Vagina (tissue), 2 donors: ENCODE measurements at places on chromosomes 6 and 20.

DNA sequence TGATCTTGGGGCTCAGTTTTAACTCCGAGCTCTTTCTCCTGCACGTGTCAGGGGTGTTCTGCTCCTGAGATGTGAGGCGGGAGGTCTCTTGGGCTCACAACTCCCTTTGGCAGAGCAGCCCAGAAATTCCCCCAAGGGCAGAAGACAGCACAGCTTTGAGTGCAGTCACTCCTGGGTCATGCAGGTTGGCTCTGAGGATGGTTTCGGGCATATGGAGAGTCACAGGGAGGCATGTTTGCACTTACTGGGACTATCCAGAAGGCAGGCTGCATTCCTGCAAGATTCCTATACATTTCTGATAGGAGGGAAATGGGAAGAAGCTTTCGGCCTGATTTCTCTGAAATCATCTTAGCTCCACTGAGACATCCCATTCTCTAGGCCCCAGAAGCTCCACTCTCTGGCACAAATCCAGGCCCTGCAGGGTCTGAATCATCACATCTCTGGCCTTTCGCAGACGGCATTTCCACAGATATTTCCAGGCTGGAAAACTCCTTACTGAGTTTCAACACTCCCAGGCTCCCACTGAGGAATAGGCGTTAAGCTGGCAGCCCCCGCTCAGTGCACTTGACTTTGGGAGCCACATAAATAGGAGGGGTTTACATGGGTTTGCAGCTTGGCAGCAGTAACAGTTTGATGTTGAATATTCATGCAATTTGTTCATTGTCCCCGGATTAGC is 39.7 kb downstream of the AGPAT4 start:
- H3K4me1 ChIP-seq: peaks cover 18% of the 10 kb centered on the region
- no peak overlapping the region for H3K4me3 ChIP-seq
- H3K27me3 ChIP-seq: no peaks in the 10 kb centered on the region
- peak overlapping the region; percentile 45 for H3K27ac ChIP-seq
- DNase-seq: no peak

- no peak overlapping the region for H3K4me3 ChIP-seq
- no peaks in the 10 kb centered on the region for H3K36me3 ChIP-seq
- H3K27ac ChIP-seq: no peak overlapping the region
- no peaks in the 10 kb centered on the region for H3K4me1 ChIP-seq
- no peaks in the 10 kb centered on the region for H3K27me3 ChIP-seq
- DNase-seq: no peak
These were observed 77.3 kb downstream of the RAMACL start for GRCh38 chr6:166509193-166509592.

DNA sequence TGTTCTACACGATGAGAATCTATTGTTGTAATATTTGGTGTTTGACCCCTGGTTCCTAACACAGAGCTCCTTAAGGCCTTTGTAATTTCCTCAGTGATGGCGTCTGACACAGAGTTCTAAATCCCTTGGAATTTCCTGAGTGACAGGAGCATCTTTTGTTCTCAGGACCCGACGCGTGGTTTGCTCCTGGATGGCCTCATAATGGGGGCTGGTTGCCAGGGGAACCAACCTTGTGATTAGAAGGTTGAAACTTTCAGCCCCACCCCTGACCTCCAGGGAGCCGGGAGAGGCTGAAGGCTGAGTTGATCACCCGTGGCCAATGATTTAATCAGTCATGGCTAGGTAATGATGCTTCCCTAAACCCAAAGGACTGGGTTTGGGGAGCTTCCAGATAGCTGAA is 20.5 kb upstream of the ZNF133 start:
- H3K4me3 ChIP-seq: no peak overlapping the region
- no peak overlapping the region for H3K27ac ChIP-seq
- no peaks in the 10 kb centered on the region for H3K4me1 ChIP-seq
- H3K36me3 ChIP-seq: no peaks in the 10 kb centered on the region

- peaks cover 9% of the 10 kb centered on the region for H3K4me1 ChIP-seq
- no peaks in the 10 kb centered on the region for H3K27me3 ChIP-seq
- no peak overlapping the region for H3K4me3 ChIP-seq
- DNase-seq: no peak
- H3K27ac ChIP-seq: peak overlapping the region; percentile 62
These were observed 136.4 kb upstream of the PLCB4 start for GRCh38 chr20:8932192-8933165.

DNA sequence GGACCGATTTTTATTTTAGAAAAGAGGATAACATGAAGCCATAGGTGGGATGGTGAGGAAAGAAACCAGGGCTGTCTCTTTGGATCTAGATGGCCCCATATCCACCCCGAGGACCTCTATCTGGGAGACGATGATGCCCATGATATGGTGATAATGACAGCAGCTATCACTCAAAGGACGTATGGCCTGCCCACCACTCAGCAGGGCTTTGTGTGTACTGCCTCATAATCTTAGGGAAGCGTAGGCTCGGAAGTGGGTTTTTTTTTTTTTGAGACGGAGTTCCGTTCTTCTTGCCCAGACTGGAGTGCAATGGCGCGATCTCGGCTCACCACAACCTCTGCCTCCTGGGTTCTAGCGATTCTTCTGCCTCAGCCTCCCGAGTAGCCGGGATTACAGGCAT is 8.2 kb upstream of the TAF8 start:
- H3K36me3 ChIP-seq: no peaks in the 10 kb centered on the region
- H3K4me1 ChIP-seq: peaks cover 83% of the 10 kb centered on the region
- H3K27me3 ChIP-seq: no peaks in the 10 kb centered on the region
- no peak overlapping the region for H3K4me3 ChIP-seq
- DNase-seq: no peak

- no peaks in the 10 kb centered on the region for H3K36me3 ChIP-seq
- H3K27me3 ChIP-seq: no peaks in the 10 kb centered on the region
- H3K27ac ChIP-seq: no peak overlapping the region
- no peak overlapping the region for H3K4me3 ChIP-seq
These were observed 80.5 kb upstream of the SGK1 start for GRCh38 chr6:134398453-134398852.

- no peaks in the 10 kb centered on the region for H3K4me1 ChIP-seq
- H3K4me3 ChIP-seq: no peak overlapping the region
- H3K27ac ChIP-seq: no peak overlapping the region
- no peaks in the 10 kb centered on the region for H3K36me3 ChIP-seq
These were observed 72.3 kb downstream of the ZNF133 start for GRCh38 chr20:18360635-18361034.

- H3K27ac ChIP-seq: no peak overlapping the region
- no peaks in the 10 kb centered on the region for H3K36me3 ChIP-seq
- H3K4me3 ChIP-seq: no peak overlapping the region
These were observed 304.8 kb downstream of the DHX35 start for GRCh38 chr20:39266989-39267388.

GRCh38 chr20:43389211-43389610 is 68.5 kb upstream of the SRSF6 start:
- no peaks in the 10 kb centered on the region for H3K27me3 ChIP-seq
- no peaks in the 10 kb centered on the region for H3K36me3 ChIP-seq
- no peak overlapping the region for H3K27ac ChIP-seq
- H3K4me3 ChIP-seq: no peak overlapping the region
- DNase-seq: no peak
- H3K4me1 ChIP-seq: no peaks in the 10 kb centered on the region

DNA sequence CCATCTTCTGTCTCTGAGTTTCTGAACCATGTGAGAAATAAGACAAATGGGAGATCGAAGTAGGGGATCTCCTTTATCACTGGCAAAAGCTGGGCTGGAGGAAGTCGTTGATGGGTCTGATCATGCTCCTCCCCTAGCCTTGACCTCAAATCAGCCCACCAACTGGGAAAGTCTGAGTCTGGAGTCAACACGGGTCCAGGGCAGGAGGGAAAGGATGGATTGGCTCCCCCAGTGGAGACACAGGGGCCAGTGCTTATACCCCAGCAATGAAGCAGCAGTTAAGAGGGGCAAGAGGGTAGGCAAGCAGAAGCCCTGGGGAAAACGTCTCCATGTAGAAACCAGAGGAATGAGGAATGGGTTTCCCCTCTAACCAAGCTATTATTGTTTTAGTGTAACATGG is 152.6 kb downstream of the TBC1D7 start:
- H3K36me3 ChIP-seq: no peaks in the 10 kb centered on the region
- no peak overlapping the region for H3K27ac ChIP-seq
- no peak for DNase-seq
- H3K4me1 ChIP-seq: no peaks in the 10 kb centered on the region
